CD8-positive, alpha-beta memory T cell (primary cell): ENCODE measurements at places on chromosomes 13 and 19.

- no peak overlapping the region for H3K27ac ChIP-seq
- no peaks in the 10 kb centered on the region for H3K36me3 ChIP-seq
- no peaks in the 10 kb centered on the region for H3K4me1 ChIP-seq
Observed at GRCh38 chr13:33515146-33515545, 229.6 kb upstream of the STARD13 start.

DNA sequence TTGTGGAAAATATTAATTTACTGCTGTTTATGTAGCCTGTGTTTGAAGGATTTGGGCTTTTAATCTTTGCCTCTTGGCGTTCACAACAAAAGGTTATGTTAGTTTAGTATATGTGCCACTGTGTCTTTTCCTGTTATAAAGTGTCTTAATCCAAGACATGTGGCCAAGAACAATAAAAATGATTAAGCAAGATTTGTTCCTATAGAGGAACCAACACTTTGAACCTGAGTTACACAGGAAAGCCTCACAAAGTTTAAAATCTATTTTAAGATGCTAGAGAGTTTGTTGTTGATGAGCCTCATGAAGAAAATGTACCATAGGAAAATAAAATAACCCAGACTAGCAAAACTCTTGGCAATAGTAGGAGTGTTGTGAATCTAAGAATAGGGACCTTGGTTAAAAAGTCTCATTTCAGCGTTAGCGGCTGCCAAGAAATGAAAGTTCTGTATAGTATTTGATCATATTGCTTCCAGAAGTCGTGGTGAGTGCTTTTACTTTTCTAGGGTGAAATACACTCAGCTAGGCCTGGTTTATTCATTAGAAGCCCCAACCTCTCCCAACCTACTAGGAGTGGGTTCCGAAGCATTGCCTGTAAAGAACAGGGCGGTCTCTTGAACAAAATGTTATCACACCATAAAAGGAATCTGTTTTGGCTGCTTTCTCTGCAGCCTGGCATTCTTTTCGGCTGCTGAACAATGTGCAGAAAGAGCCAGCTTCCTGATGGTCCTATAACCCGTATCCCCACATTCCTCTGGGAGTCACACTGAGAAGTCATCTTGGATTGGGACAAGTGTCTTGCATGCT lies 102.6 kb downstream of the LRCH1 start:
- no peak overlapping the region for H3K27ac ChIP-seq
- DNase-seq = no peak
- H3K36me3 ChIP-seq = no peaks in the 10 kb centered on the region
- H3K4me3 ChIP-seq = no peak overlapping the region

DNA sequence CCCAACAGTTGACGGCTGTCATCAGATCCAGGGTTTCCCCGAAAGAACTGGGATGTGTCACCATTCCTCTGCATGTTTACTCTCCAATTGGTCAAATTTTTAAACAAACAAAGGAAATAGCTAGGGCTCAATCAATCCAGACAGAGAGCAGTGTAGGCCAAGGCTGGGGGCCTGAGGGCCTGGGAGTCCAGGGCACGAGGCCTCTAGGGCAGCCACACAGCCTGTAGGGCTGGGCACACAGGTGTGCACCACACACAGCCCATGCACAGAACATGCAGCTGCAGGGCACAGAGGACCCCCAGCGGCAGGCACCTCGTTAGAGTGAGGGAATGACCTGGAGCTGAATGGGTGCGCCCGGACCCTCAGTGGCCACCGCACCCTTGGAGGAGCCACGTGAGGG lies 9.5 kb downstream of the MIER2 start:
- no peak overlapping the region for H3K4me3 ChIP-seq
- DNase-seq = no peak
- H3K4me1 ChIP-seq = no peaks in the 10 kb centered on the region
- H3K36me3 ChIP-seq = peaks cover 6% of the 10 kb centered on the region
- H3K27ac ChIP-seq = no peak overlapping the region

GRCh38 chr19:19110410-19111135 lies 27.7 kb downstream of the TMEM161A start:
- H3K4me3 ChIP-seq = no peak overlapping the region
- no peaks in the 10 kb centered on the region for H3K36me3 ChIP-seq
- H3K4me1 ChIP-seq = no peaks in the 10 kb centered on the region
- no peak overlapping the region for H3K27ac ChIP-seq
- no peak for DNase-seq

DNA sequence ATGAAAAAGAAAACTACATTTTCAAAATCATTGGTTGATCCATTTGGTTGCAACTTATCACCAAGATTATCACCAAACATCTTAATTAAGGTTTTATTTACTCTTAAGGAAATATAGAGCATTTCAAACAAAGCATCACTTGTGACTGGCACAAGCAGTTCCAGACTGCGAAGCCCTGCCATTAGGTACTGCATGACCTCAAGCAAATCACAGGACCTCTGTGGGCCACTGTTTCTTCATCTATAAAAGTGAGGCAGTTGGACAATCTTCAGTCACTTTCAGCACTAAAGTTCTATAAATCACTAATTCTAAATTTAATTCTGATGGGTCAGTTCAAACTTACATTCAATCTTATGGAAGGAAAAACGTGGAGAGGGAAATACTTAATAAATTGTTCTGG lies 2.0 kb downstream of the ELF1 start:
- H3K27ac ChIP-seq = peak overlapping the region; percentile 91
- H3K4me1 ChIP-seq = peaks cover 39% of the 10 kb centered on the region
- DNase-seq = peak; percentile 57
